ENCODE measurements at places on chromosomes 5 and 9. TPM values are rescaled to one million over a fixed set of nuclear protein-coding genes. Genes with fewer than 3 reads are reported as not detected.
A peak's percentile ranks its signal among the peaks of the same experiment; 100 is the strongest.

DNA sequence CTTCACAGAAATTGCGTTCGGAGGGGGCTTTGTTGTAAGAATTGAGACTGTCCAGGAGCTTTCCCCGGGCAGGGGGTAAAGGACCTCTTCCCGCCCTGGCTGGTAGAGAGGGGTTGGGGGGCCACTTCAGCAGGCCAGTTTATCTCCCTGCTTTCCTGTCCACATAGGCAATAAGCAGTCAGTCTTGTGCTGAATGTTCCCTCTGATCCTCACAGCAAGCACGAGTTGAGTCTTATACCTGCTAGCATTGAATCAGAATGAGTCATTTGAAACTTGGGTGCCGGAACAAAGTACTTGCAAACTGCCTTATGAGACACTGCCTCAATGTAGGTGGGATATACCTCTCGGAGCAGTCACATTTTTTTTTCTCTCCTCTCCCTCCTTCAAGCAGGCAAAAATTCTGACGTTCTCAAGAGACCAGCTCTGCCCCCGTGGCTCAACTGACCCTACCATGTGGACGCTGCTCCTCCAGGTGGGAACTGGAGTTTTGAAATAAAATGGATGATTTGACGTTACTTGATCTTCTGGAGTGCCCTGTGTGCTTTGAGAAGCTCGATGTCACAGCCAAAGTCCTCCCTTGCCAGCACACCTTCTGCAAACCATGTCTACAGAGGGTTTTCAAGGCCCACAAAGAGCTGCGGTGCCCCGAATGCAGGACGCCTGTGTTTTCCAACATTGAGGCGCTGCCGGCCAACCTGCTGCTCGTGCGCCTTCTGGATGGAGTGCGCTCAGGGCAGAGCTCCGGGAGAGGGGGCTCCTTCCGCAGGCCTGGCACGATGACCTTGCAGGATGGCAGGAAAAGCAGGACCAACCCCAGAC is 1.3 kb downstream of the SH3RF2 start:
- no peak for DNase-seq

- DNase-seq = no peak
These were observed 97.2 kb downstream of the F2RL2 start for GRCh38 chr5:76525956-76526355.

GRCh38 chr9:121340676-121341392 is 29.2 kb downstream of the STOM start:
- no peak for DNase-seq

DNA sequence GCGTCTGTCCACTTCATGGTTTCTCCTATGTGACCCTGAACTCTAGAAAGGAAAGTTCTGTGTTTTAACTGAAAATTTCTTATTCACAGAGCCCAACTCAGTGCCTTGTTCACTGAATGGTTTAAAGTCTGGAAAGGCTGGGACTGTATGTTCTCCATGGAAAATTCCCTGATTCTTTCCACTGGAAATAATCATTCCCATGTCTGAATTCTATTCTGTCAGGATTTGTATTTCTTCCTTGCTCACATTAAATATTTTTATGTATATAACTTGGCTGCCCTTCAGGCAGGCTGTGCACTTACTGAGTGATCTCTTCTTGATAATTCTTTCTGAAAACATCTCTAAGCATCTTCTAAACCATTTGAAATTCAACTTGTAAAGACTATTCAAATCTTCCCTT is 1126.9 kb upstream of the DMAC1 start:
- no peak for DNase-seq

DNA sequence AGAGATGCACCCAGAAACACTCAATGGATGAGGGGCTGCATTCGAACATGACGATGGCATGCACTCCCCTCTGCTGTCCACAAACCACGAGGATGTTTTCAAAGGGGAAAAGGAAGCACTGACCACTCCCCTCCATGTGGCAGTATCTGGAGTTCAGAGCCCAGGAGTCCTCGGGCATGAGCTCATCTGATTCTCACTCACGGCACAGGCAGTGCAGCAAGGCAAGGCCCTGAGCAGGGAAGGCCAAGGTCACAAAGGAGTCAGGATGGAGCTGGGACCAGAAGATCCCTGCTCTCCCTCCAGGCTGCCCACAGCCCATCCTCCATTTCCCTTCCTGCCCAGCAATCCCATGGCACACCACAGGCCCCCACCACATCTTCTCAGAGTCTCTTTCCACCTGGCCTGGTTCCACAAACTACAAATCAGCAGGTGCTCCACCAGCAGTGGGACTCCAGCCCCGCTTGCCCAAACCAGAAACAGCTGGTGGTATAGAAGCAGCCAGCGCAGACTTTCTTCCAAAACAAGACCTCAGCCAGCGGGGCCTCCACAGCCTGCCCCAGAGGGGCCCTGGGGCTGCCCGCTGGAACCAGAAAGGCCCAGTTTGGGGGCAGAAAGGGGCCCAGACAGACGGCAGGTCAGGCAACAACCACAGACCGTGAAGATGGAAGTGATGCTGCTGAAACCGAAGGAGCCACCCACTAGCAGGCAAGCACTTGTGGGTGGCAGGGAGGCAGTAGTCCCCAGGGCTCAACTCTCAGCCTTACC is 12.2 kb downstream of the TNIP1 start:
- no peak for DNase-seq

- DNase-seq = peak; percentile 50
These were observed 168.1 kb downstream of the EFNA5 start for GRCh38 chr5:107502676-107503060.

DNA sequence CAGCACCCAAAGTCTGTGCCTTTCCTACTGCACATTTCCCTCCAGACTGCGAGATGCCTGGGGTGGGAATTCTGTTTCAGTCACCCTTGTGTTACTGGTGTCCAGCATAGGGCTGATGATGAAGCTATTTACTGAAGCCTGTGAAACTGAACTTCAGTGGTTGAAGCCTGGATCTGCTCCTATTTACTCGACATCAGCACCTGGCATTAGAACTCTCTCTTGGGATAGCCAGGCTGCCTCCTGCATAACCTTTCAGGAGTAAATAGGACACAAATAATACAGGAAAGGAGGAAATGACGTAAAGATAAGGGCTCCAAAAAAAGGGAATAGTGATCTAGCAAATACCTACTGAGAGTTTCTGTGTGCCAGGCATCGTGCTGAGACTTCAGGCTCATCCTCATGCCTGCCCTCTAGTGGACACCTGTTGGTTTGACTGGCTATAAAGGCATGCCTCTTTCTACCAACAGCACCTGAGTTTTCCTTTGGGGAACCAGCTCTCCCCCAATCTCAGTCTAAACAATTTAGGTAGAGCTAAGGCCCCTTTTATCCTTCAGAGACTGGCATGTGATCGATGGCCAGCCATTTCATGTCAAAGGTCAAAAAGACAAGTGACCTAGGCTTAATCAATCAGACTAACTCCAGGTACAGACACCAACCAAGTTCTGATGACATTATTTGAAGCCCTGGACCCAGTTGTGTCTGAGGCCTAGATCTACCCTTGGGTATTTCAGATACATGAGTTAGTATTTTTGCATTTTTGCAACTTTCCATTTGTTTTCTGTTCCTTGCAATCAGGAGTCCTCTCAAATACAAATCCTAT is 192.1 kb upstream of the TRIM32 start:
- no peak for DNase-seq

- no peak for DNase-seq
These were observed 16.1 kb upstream of the CMBL start for GRCh38 chr5:10323588-10324488.

DNA sequence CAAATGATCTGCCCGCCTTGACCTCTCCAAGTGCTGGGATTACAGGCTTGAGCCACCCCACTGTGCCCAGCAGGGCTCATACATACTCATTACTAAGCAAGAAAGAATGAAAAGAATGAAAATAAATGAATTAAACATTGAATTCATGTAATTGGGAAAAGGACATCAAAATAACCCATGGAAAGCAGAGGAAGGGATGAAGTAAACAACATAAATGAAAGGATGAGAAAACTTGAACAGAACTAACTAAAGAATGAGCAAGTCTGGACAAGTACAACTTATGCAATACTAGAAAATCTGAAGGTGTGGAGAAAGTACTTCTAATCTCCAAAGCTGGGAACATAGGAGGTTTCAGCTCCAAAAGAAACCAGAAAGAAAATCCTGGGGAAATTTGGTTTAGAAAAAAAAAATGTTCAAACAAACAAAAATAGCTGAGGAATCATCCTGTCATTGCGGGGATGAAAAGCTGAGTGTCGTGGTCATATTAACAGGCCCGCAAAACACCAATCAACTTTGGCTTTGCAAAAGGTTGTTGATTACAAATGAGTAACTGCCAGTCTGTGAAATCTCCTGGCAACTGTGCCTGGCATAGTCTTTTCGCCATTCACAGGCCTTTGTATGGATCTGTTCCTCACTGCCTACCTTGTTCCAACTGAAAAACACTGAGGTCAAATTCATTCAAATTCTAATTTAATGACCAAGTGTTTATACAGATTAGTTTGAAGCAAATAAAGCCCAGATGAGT is 2.3 kb upstream of the AK3 start:
- no peak for DNase-seq

- DNase-seq = no peak
These were observed 71.9 kb downstream of the MFAP3 start for GRCh38 chr5:154110716-154111115.

GRCh38 chr5:169256191-169256590 is 44.7 kb downstream of the SLIT3 start:
- DNase-seq = no peak

GRCh38 chr5:139390639-139391569 is 1.2 kb upstream of the MZB1 start:
- no peak for DNase-seq

- DNase-seq = no peak
These were observed 91.2 kb downstream of the CWC27 start for GRCh38 chr5:64859881-64860280.

- no peak for DNase-seq
These were observed 149.2 kb upstream of the KLF9 start for GRCh38 chr9:70563431-70564204.

GRCh38 chr9:109789556-109789955 is 9.6 kb downstream of the PALM2AKAP2 start:
- DNase-seq = no peak

- no peak for DNase-seq
These were observed 1.6 kb upstream of the SLC6A7 start for GRCh38 chr5:150188146-150188842.

GRCh38 chr9:14883310-14883944 is 26.8 kb downstream of the FREM1 start:
- DNase-seq = no peak

GRCh38 chr5:77812926-77813589 is 36.9 kb upstream of the TBCA start:
- no peak for DNase-seq

DNA sequence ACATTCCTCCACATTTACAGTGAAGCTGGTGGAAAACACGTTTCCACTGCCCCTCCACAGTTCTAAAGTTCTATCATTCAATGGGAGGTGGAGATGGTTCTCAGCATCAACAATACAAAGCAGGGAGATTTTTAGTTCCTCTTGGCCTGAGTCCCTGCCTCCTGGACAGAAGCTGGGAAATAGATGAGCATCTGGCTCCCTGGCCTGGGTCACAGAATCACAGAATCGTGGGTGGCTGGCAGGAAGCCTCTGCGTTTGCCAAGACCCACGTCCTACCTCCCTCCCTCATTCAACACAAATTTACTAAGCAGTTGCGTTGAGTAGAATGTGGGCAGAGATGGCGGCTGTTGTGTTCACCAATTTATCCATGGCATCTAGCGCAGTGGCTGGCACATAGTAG is 5.2 kb upstream of the PPARGC1B start:
- no peak for DNase-seq

DNA sequence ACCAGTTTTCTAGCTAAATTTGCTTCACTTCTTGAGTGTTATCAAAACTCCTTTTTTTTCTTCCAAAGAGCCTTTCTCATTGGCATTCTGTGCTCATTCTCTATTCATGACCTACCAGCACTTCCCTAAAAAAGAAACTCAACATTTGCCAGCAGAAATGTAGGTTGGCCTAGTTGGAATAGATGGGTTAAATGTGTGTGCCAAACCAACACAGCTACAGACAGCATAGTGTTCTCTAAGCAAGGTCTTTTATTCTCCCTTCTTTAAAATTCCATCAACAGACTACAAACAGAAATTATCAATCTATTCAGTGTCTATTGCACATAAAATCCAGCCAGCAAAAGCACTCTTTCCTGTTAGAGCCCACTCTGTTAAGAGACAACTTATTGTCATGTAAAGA is 255.8 kb upstream of the PUM3 start:
- DNase-seq = peak; percentile 72

GRCh38 chr9:96646081-96646991 is 8.8 kb downstream of the PRXL2C start:
- DNase-seq = no peak

DNA sequence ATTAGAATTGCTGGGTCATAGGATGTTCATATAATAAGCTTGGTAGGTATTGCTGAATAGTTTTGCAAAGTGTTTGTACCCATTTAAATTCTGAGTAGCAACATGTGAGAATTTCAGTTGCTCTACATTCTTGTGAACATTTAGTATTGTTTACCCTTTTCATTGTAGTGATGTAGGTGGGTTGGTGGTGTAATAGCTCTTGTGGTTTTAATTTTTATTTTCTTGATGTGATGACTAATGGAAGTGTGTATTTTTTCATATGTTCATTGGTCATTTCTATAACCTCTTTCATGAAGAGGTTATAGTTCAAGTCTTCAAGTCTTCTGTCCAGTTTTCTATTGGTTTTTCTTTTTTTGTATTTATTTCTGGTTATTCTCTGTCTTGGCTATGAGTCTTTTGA is 34.4 kb downstream of the RASA1 start:
- no peak for DNase-seq

- no peak for DNase-seq
These were observed 7.3 kb downstream of the FBP2 start for GRCh38 chr9:94586316-94586715.

- no peak for DNase-seq
These were observed 42.4 kb upstream of the ZBED3 start for GRCh38 chr5:77129391-77129990.

DNA sequence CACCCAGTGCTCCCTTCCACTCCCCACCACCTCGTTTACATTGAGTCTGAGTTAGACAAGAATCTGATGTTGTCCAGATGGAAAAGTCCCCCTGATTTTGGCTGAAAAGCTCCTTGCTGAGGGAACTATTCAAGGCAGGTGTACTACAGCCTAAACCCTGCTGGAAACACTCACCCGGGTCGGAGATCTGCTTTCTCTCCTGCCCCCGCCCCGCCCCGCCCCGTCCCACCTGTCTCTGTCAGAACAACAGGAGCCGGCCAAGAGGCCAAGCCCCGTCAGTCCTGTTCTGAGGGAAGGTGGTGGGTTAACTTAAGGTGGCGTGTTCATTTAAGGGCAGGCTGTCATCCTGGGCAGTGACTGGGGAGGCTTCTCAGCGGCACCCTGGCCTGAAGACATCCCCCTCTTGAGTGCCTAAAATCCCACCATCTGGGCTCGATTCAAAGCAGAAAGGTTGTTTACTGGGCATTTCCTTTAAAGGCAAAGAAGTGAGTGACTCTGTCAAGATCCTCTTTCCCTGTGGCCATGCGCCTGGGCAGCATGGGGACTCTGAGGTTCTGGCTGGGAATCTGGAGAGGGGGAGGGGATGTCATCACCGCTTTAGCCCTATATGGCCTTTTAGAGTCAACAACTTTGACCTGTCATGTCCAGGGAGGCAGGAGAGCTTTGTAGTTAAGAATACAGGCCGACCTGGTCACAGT is 71.1 kb upstream of the NEURL1B start:
- DNase-seq = no peak

- DNase-seq = no peak
These were observed 247.1 kb downstream of the SLCO4C1 start for GRCh38 chr5:102048940-102049339.

- no peak for DNase-seq
These were observed 234.4 kb upstream of the ATP10B start for GRCh38 chr5:161086461-161086860.

The FAM221B gene
- not detected for total RNA-seq

The PRDM9 gene
- not detected for total RNA-seq

The PARP8 gene
- 55.0 TPM for total RNA-seq

The MED27 gene
- total RNA-seq = 14.7 TPM

The TEX48 gene
- total RNA-seq = not detected

The FUT7 gene
- total RNA-seq = 0.09 TPM

The FCN2 gene
- total RNA-seq = not detected

The ALDOB gene
- 0.54 TPM for total RNA-seq

All from cerebellum (tissue), 4 donors.